NCI-H2081 treated with DMSO at 0.1 percent for 48 hours (cell line): ENCODE measurements at places on chromosomes 2 and 18.

DNA sequence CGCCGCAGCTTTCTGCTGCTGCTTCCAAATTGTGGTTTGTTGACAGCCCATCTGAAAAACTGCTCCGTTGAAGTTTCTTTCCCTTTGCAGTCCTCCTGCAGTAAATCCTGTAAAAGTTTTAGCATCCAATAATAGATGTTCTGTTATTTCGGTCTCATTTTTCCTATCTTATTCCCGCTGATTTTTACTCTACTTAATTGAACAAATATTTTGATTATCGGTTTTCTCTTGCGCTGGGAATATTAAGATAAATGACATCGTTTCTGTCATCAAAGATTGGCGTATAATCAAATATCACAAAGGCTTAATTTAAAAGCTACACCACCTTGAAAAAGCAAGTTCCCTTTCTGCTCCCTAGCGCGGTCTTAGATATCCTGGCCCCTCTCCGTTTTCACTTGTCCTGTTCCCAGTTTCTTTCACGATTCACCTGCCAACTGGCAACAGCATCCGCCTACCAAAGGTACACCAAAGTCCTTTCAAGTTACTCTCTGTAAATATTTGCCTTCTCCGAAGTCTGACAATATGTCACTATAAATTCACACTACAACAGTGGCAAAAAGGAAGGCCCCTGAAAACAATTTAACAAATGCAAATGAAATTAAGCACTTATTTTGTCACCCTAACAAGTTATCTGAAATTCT lies 1.0 kb upstream of the STRN start:
- no peak for DNase-seq

DNA sequence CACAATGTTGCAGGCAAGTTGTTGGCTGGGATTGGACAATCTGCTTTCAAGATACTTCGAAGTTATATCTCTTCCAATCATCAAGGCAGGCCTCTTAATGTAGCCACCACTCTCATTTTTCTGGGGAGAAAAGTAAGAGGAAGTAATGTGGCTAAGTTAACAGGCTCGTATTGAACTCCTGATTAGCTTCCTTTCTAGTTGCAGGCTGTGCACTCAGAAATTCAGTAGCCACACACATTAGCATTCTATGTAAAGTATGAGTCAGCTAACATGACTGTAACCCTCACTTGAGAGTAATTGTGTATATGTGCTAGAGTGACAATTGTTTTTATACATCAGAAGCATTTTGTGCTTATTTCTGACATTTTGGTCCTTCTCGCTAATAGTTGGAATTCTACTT lies 3.3 kb downstream of the TWSG1 start:
- DNase-seq, result no peak

DNA sequence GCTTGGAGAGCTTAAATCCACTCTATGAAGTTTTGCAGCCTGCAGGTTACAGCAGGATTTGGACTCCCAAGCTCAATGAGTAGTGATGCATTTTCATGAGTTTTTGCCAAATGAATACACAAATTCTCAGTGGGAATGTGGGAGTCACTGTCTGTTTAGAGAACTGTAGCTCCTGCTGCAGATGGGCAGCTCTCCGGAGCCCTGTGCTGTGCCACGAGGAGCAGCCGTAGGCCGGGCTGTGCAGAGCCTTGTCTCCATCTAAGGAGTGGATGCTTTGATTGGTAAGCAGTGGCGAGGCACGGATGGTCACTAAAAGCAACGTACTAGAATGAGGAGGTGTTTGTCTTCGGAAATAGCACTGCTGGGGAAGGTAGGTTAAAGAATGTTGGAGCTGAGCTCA lies 96.0 kb upstream of the NFATC1 start:
- no peak for DNase-seq

DNA sequence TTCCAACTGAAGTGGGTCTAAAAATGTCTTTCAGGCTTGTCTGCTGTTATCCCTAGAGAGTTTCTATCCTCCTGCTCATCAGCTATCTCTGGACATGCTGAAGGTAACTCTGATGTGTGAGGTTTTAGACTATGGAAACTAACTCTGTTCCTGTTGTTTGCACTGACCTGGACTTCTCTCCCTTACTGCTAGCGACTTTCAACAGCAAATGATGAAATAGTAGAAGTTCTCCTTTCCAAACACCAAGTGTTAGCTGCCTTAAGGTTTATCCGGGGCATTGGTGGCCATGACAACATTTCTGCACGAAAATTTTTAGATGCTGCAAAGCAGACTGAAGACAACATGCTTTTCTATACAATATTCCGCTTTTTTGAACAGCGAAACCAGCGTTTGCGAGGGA lies 26.9 kb downstream of the RMC1 start:
- no peak for DNase-seq

DNA sequence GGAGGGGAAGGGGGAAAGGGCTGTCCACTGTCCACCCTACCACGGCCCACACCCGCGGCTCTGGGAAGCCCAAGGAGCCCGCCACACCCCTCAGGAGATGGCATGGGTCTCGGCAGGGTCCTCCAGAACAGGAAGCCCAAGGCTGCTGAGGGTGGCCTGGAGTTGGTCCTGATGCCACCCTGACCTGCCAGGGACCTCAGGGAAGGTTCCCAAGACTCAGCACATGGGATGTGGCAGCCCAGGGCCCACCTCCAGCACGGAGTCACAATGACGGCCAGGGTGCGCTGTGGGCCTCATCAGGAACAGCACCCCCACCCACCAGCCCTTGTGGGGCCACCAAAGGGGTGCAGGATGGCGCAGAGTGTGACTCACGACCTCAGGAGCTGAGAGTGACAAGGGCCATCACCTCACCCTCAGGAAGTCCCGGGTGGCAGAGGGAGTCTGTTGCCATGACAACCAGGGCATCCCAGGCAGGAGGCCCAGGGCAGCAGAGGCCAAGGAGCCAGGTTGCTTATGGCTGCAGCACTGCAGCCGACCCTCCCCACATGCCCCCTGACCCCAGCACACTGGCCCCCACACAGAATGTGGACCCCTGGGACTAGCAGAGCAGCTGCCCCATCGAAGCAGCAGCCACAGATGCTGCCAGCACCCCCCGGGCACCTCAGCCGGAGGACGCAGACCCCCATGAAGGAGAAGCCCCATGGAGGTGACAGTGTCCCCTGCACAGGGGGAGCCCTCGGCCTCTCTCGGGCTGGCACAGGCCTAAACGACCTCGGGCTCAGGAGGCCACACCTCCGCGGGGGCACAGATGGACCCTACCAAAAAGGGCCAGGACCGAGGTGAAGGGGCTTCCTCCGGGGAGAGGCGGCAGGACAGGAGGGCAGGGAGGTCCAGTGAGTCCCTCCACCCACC lies 34.3 kb downstream of the KIF1A start:
- DNase-seq, result no peak
